Left ventricle myocardium superior (tissue), 1 donor: ENCODE measurements at places on chromosomes 1 and 21. TPM values are rescaled to one million over a fixed set of nuclear protein-coding genes. Genes with fewer than 3 reads are reported as not detected.

DEPDC1 gene
- 0.45 TPM for total RNA-seq

DNA sequence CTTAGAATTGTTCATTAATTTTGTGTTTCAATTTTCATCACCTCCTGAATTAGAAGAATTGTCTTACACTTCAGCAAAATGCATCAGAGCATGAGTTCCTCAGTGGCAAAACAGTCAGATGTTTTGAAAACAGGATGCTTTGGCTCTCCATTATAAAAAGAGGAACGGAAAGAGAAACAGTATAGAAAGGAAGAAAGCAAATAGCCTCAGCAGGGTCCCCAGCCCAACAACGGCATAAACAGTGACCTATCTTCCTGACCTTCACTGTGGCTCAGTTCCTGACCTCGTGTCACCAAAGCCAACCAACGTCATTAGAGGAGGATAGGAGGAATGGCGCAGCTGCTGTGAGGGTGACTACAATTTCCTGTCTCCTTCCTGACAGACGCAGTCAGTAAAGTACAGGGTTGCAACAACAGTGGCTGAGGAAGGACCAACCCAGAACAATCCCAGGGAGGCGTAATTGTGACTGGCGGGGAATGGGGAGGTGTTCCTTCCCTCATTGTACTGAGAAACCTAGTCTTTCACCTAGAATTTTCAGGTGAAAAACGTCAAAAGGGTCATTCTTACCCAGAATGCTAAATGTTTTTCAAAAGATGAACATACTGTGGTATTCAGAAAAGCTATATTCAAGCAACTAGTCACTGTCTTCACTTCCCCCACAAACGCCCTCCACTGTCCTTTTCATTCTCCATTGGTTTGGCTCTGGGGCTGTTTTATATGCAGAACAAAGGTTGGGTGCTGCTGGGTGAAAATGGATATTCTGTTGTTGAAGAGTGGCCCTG, 197.9 kb upstream of the SGIP1 start:
- DNase-seq: peak; percentile 69

DNA sequence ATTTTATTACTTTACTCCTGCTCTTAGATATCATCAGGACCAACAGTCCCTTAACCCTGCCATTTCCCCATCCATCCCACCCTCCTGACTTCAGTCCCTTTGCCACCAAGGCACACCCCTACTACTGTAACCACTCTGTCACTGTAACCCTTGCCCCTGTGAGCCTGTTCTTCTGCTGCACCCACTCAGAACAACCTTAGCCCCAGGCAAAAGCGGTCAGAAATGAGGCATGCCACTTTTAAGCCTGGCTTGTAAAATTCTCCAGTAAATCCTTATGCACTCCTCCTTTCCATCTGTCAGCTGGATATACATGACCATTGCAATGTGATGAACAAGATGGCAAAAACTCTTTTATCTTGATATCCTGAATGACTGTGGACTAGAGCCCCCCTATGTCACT, 555.0 kb upstream of the PLXNA2 start:
- DNase-seq: no peak

DNA sequence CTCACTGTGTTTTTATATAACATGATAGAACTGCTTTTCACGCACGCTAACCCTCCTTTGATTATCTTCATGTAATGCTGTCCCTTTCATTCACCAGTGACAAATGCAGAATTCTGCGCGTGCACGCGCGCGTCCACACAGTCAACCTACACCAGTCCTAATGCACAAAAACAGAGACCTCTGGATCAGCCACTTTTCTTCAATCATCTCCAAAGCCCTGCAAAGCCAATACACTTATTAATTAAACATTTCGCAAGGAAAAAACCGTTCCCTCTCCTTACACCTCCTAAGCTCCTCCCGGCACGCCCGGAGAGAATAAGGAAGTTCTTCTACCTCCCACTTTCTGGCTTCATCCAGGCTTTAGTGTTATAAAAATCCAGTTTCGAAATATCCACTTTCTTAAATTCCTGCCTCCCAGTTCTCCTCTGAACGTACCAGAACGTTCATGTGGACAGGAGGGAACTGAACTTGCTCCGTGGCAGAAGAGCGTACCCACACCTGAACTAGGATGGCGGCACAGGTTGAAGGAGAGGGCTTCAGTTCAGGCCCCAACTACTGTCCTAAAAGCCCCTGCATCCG, 4.6 kb downstream of the LMX1A start:
- DNase-seq: no peak

DNA sequence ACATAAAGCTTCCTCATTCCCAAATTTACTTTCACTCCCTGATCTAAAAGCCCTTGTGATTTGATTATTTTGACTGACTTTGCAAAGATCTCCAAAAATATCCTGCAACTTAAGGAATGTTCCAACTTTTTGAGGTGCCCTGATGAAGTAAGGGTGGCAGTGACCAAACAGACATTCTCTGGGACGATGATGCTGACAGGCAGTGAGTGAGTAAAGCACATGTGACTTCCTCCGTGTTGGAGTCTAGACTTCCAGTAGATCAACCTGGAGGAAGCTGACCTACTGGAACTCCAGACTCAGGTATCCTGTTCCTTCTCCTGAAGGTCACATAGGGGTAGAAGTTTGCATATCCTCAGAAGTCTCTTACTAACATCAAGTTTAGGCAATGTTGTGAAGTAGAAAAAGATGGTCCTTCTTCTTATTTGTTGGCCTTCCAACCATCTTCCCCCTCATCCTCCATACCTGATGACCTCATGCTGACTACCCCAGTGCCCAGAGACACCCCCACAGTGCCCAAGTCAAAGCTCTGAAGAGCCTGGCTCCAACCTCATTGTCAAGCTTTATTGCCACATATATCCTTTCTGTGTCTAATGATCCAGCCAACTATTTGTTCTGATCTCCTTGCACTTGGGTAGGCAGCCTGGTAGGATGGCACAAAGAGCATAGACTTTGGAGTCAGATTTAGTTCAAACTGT, 16.0 kb downstream of the TNFSF4 start:
- no peak for DNase-seq

GRCh38 chr1:91913018-91913417, 27.1 kb upstream of the TGFBR3 start:
- DNase-seq: no peak
